Anterior cingulate cortex (tissue), 58 donors: ENCODE measurements at places on chromosomes 7 and 10.
A peak's percentile ranks its signal among the peaks of the same experiment; 100 is the strongest.

GRCh38 chr7:158620839-158621441 is 33.3 kb upstream of the PTPRN2 start:
- DNase-seq = no peak

DNA sequence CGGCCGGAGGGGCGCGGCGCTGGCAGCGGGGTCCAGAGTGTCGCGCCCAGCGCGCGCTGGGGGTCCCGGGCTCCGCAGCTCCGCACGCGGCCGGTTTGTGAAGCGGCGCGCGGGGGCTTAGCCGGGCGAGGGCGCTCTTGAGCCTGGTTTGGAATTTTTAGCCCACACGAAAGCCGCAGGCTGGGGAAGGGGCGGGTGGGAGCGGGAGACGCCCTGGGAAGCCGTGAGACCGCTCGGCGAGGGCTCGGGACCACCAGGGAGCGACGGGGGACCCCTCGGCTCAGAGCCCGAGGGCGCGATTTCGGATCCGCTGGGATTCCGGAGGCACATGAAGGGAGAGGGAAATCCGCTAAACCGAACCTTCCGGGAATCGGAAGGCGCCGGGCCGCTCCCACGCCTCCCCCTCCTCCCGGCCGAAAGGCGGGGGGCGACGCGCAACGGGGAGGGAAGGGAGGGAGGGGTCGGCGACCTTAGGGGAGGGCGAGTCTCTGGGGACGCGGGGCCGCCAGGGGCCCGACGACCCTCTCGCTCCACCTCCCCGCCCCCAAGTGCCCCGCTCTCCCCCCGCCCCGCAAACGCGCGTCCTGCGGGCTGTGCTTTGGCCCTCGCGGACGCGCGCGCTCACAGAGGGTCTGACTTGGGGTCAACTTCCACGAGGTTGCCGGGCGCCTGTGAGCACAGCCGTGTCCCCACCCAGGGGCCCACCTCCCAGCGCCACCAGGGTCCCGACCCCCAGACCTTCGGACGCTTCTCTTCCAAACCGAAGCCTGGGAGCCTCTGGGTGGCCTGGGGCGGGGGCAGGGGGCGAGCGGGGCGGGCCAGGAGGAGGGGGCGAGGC is 5.1 kb upstream of the ELFN1 start:
- peak; percentile 35 for DNase-seq

GRCh38 chr10:128047991-128048818 is 78.0 kb downstream of the MKI67 start:
- no peak for DNase-seq

- DNase-seq = no peak
Measured at GRCh38 chr7:69703099-69703498, 104.8 kb downstream of the AUTS2 start.

DNA sequence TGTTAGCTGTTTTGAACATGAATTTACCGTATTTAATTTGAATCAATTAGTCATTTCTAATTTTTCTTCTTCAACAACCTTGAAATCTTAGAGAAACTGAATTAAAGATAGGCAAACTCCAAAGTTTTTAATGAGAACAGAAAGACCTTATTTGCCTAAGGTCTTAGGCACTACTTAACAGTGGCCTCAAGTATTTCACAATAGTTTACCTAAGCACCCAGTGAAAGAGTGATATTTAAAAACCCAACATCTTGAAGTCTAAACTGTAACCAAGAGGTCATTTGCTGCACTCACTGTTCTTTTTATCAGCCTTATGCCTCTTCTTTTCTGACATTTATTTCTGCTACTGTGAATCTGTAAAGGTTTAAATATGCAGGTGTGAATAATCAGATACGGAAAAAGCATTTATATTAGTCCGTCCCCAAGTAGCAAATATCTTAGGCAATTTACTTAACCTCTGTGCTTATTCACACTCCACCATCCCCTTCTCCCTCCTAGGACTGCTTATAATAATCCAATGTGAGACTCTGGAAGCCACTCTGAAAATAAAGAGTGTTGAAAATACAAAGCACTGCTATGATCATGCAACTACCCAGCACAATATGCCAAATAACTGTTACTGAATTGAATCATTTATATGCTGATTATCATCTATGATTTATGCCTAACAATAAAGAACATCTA is 105.7 kb downstream of the ELAPOR2 start:
- DNase-seq = no peak
